Esophagus muscularis mucosa (tissue), 4 donors: ENCODE measurements at places on chromosomes 4 and X. TPM values are rescaled to one million over a fixed set of nuclear protein-coding genes. Genes with fewer than 3 reads are reported as not detected.

- DNase-seq = no peak
Observed at GRCh38 chrX:101659601-101660063, at the start of gene ARMCX2. ARMCX2 (minus strand) TSS chrX:101659850; CDS start chrX:101657588, 2,262 bp downstream.

GRCh38 chr4:151652841-151653547 lies 107.8 kb downstream of the GATB start:
- DNase-seq = no peak

DNA sequence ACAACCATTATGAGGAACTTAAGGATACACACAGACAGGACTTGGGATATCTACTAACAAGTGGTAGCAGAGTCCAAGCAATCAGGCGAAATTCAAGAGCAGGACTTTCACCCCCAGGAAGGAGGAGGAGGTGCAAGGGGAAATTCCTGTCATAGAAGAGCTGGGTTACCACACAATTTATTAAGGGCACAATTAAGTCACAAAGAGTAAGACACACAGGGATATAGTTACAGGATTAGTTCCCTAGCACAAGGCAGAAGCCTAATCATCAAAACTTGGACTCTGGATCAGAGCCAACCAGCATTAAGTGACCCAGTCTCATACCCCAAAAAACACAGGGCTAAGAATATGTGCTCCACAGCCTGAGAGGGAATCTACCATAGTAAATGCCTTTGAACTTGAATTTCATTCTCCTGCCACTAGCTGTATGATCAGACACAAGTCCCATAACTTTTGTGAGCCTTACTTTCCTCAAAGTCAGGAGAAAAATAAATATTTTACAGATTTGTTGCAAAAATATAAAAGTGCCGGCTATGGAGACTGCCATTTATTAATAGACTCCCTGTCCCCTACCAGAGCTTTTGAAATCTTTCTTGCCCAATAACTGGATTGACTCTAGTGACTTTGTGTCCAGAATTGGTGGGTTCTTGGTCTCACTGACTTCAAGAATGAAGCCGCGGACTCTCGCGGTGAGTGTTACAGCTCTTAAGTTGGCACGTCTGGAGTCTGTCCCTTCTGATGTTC lies 87.0 kb downstream of the SYNPO2 start:
- DNase-seq = no peak

- DNase-seq = no peak
Observed at GRCh38 chr4:38990241-38990640, 42.0 kb downstream of the TMEM156 start.

- DNase-seq = no peak
Observed at GRCh38 chrX:107293056-107293455, 86.6 kb downstream of the DNAAF6 start.

GRCh38 chrX:110338935-110339334 lies 19.7 kb upstream of the RTL9 start:
- DNase-seq = no peak

DNA sequence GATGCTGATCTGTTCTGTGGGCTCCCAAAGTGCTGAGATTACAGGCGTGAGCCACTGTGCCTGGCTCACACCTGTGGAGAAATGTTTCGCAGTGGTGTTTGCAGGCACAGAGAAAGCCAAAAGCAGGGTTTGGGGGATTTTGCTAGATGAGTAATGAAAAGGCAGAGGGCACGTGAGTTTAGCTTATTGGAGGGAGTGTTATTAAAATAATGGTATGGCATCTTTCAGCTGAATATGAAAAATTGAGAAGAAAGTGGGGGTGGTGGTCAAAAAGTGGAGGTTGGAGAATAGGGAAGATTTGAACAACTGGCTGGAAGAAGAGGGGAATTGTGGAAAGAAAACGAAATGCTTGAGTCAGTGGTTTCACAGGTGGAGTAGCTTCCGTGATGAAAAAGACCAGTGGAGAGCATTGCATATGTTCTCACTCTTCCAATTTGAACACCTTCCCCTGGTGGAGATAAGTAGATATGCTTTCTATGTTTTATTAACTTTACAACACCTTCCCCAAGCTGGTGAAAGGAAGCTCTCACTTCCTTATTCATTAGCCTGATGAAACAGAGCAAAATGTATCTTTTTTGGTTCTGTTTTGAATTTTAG lies 1.1 kb upstream of the CHST7 start:
- no peak for DNase-seq

DNA sequence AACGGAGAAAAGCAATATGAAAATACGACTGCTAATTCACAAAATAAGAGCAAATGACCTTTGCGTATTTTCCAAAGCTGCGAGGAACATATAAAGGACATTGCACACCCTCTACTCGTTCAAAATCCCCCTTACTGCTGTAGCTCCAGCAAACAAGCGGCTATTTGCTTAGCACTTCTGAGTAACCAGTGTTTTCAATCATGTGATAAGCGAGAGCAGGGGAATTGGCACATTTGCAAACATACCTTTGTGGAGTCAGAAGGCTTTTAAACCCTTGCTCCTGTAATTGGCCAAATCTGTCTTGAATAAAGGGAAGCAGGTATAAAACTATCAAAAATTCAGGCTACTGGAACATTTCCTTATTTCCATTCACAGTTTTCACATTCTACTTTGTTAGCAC lies 610.2 kb downstream of the UBE2NL start:
- DNase-seq = no peak

The CPLX1 gene
- 1.3 TPM for total RNA-seq

The ADH6 gene
- total RNA-seq = not detected

The MSANTD1 gene
- total RNA-seq = 0.83 TPM

The LGI2 gene
- total RNA-seq = 4.6 TPM

The STPG2 gene
- 0.17 TPM for total RNA-seq

The HPGDS gene
- 2.1 TPM for total RNA-seq

The TLR7 gene
- 0.58 TPM for total RNA-seq

The RASSF6 gene
- total RNA-seq = 0.26 TPM
